ENCODE measurements at places on chromosomes 7 and 10.

DNA sequence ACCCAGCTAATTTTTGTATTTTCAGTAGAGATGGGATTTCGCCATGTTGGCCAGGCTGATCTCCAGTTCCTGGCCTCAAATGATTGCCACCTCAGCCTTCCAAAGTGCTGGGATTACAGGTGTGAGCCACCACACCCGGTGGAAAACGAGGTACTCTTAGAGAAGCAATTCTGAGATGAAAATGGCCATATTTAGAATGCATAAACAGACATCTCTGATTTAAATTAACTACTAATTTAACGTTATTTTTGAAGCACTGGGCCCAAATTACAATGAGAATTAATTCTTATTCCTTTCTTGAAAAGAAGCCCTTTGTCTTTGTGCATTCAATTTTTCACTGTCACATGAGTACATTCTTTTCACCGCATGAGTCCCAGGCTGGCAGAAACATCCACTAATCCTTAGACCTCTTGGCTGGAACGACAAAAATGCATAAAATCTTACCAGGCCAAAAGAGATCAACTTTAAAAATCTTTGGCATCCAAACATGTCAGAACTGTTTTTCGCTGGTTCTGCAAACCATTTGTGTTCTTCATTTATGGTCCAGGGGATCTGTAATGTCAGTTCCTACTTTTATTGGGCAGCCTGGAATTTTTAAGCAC lies 60.1 kb upstream of the CAPZA2 start:
- no peak for DNase-seq

DNA sequence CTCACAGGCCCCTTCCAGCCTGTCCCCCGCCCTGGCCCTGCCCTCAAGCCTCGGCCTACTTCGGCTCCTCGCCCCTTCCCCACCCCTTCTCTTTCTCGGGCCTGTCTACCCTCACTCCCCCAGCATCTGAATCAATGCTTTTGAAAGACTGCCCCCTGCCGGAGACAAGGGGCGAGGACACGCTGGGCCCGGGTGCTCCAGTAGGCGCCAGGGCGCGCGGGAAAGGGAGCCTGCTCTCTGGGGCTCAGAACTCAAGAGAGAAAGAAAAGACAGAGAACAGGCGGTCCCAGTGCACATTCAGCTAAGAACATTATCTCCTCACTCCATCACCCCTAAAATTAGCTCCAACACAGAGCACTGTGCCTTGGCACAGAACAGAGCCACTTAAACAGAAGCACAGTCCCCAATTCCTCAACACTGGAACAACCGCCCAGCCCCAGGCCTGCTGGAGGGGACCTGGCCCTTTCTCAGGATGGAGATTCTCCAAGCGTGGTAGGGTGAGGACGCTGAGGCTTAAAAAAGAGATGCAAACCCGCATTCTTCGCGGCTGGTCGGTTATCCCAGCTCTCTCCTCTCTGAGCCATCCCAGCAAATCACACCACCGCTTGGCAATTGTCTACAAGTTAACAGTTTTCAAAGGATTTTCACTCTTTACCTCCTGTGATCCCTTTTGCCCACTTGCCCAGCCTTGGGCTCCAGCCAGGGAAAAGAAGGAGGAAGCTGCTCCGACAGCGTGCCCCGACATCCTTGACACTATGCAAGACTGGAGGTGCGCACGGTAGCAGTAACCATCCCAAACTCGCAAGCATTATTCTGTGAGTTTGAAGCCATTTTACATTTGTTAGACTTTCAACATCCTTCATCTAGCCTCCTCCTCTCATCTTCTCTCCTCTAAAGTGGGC lies 2.1 kb downstream of the GIGYF1 start:
- peak; percentile 66 for DNase-seq

DNA sequence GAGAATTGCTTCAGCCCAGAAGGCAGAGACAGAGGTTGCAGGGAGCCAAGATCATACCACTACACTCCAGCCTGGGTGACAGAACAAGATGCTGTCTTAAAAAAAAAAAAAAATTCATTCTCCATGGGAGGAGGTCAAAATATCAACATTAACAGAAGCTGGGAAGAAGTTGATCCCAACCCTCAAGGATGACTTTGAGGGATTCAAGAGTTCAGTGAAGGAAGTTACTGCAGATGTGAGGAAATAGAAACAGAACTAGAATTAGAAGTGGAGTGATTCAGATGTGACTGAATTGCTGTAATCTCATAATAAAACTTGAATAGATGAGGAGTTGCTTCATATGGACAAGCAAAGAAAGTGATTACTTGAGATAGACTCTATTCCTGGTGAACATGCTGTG lies 19.7 kb upstream of the RPEL1 start:
- DNase-seq, result no peak

DNA sequence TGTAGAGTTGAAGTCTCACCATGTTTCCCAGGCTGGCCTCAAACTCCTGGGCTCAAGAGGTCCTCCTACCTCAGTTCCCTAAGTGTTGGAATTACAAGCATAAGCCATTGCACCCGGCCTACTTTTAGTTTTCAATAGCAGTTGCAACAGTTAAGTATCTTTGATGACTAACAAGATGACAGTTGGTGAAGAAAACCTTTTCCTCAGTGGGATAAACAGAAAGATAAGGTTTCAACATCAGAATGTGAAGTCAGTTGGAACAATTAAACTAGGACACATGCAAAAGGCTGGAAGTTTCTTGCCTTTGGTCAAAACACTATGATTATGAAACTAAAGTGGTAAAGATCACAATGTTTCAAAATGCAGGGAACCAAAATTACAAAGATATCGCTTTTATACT lies 169.2 kb downstream of the ZNF438 start:
- no peak for DNase-seq

GRCh38 chr7:142560166-142560565 lies 189.1 kb upstream of the PRSS1 start:
- DNase-seq, result no peak

DNA sequence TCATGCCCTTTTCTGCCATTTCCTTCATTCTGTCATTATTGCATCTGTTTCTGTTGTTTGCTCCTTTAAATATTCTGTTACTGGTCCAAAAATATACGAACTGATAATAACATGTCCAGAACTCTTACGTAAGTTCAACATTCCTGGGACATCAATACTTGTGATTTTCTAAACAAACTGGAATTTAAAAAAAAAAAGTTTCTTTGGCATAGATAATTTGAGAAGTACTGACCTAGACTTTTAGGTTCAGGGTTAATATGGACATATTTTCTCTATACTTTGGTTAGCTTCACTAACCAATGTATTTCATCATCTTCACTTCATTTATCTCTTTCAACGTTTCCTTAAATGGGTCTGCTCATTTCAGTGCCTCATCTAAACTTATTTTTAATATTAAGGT lies 147.3 kb downstream of the JMJD1C start:
- no peak for DNase-seq

GRCh38 chr10:13270877-13271551 lies 28.9 kb downstream of the PHYH start:
- DNase-seq, result no peak

GRCh38 chr7:18276380-18276779 lies 219.2 kb upstream of the HDAC9 start:
- DNase-seq, result no peak

- no peak for DNase-seq
Measured at GRCh38 chr10:21570761-21571521, 36.9 kb downstream of the MLLT10 start.

DNA sequence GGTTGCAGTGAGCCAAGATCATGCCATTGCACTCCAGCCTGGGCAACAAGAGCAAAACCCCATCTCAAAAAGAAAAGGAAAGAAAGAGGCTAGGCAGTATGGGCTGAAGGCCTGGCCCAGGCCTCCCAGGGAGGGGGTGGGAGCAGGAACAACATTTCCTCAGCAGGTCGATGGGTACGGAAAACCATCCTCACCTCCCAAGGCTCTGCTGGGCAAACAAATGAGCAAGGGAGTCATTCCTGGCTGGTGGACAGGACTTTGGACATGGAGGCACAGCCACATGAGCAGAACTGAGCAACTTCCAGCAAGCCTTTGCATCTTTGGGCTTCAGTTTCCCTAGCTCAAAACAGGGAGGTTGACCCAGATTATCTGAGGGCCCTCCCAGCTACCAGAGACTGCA lies 13.0 kb downstream of the OGDHL start:
- no peak for DNase-seq

DNA sequence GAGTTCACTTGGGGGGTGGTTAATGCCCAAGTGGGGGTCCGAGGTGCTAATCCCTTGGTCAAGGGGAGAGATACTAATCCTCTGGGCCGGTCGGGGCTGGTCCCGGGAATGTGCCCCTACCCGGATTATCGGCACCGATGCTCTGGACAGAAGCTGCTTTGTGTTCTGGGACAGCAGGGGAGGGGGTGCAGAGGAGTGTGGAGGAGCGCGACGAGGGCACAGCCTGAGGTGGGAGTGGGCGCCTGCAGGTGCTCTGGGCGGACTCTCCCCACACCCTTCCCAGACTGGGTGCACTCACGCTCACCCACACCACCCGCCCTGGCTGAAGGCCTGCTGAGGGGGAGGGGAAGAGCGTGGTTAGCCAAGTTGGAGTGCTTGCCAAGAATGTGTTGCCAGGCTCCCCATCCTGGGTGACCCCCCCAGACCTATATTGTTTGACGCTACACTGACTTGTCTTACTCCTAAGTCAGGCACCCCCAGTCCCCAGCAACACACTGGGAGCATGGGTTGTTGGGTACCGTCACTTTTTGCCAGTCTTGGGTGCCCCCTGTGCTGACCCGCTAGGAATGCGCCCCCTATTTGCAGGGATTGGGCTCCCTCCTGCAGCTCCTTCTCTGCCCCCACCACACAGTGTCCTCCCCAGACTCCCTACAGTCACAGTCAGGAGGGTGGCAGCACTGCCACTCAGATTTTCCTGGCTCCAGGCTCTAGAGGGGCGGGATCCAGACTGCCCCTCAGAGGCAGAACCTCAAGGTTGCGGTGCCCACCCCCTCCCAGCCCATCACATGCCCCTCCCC lies 1.2 kb downstream of the SLC4A2 start:
- no peak for DNase-seq

- DNase-seq, result peak; percentile 23
Measured at GRCh38 chr10:26860102-26860442, 686 bp downstream of the ABI1 start.

- no peak for DNase-seq
Measured at GRCh38 chr10:60170250-60170649, 219.4 kb downstream of the ANK3 start.

GRCh38 chr10:125123476-125124114 lies 36.8 kb downstream of the CTBP2 start:
- no peak for DNase-seq

- DNase-seq, result no peak
Measured at GRCh38 chr10:114974625-114975024, 36.6 kb downstream of the TRUB1 start.

DNA sequence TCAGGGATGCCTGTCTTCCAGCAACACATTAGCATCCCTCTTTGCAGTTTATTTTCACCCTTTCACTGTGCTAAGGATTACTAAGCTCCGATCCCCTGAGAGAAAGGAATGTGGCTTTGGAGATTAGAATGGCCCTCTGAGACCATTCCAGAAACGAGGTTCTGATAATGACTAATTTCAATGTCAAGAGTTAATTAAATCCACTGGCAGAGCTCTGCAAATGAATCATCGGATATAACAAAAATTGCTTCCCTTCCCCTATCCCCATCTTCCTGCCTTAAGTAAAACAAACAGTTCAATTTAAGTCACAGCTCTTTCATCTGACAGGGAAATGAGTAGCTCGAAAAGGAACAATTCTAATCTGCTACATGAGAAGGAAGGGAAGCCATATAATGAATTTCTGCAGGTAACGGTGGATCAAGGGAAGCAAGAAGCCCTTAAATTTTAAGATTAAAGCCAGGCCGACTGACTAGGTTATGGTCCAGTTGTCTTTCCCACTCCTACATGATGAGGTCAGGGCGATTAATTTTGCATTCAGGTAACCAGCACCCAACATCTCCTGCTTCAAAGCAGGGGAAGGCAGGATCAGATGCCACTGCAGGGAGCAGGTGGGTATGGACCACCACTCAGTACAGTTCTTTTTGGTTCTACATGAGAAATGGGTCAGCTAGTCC lies 50.5 kb downstream of the MALSU1 start:
- no peak for DNase-seq

- no peak for DNase-seq
Measured at GRCh38 chr7:118298771-118299170, 74.3 kb downstream of the ANKRD7 start.

GRCh38 chr7:140238778-140239652 lies 62.2 kb upstream of the KDM7A start:
- DNase-seq, result no peak

- DNase-seq, result no peak
Measured at GRCh38 chr7:145543242-145543641, 573.4 kb upstream of the CNTNAP2 start.

DNA sequence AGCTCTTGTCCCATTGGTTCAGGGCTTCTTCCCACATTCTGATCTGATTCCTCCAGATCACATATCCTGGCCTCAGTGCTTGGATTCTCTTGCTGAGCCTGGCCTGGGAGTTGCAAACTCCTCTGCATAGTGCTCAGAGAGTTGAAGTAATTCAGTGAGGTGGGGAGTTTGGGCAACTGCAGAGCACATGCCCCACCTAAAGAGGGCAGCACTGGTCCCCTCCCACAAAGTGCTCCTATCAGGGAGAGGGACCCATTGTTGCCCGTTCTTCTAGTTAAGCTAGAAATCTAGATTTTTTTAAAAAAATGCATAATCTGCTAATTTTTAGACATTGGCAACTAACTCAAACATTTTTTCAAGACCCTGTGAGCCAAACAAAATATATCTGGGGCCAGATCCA lies 45.1 kb downstream of the CHN2 start:
- DNase-seq, result no peak

DNA sequence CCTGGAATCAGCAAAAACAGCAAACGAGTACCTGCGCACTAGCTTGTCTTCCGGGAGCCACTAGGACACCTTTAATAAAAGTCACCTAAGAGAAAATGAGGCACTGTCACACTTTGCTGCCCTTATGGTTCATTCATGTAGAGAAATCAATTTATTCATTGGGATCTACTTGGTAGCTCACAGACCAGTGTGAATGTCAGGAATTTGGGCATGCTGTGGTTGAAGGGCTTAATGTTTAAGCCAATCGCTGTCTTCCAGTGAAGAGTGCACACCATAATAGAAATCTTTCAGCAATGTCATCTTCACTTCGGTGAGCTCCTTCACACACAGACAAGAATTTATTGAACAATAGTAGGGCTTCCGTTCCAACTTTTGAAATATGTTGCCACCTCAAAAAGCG lies 65.1 kb downstream of the MARCHF5 start:
- DNase-seq, result no peak

- no peak for DNase-seq
Measured at GRCh38 chr10:125823663-125824251, 411 bp downstream of the BCCIP start.

- DNase-seq, result no peak
Measured at GRCh38 chr7:147207988-147208387, 1091.4 kb downstream of the CNTNAP2 start.

DNA sequence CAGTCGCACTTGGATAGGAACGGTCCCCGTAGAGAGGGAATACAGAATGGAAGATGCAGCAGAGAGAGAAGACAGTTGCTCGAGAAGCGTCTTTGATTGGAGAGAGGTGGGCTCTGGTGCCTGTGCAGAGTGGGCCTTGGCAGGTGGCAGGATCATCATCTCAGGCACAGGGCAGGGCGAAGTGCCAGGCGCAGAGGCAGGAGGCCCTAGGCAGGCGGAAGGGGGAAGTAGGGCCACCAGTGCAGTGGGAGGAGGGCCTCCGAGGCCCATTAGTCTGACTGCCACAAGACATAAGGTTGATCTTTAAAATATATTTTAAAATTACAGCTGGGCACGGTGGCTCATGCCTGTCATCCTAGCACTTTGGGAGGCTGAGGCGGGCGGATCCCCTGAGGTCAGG lies 10.1 kb downstream of the CARD11 start:
- no peak for DNase-seq

GRCh38 chr10:128866551-128866950 lies 600.5 kb upstream of the MGMT start:
- DNase-seq, result no peak
